ENCODE measurements at places on chromosomes 3 and 15.

DNA sequence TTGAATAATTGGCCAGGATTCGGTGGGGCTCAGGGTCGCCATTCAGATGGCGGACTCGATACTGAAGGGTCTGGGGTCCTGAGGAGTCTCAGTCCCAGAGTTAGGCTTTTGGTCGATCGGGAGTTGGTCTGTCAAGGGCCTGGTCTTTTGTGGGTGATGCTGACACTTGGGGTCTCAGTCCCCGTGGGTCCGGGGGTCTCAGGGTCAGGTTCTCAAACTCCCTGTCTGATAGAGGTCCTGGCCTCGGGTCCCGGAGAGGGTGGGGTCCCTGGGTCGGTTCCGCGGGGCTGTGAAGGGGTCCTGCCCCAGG lies 467 bp downstream of the NCKIPSD start:
- DNase-seq = no peak

DNA sequence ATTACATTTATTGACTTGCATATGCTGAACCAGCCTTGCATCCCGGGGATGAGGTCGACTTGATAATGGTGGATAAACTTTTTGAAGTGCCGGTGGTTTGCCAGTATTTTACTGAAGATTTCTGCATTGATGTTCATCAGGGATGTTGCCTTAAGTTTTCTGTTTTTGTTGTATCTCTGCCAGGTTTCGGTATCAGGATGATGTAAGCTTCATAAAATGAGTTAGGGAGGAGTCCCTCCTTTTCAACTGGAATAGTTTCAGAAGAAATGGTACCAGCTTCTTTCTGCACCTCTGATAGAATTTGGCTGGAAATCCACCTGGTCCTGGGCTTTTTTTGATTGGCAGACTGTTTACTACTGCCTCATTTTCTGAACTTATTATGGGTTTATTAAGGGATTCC lies 250.8 kb downstream of the TBC1D5 start:
- no peak for DNase-seq

DNA sequence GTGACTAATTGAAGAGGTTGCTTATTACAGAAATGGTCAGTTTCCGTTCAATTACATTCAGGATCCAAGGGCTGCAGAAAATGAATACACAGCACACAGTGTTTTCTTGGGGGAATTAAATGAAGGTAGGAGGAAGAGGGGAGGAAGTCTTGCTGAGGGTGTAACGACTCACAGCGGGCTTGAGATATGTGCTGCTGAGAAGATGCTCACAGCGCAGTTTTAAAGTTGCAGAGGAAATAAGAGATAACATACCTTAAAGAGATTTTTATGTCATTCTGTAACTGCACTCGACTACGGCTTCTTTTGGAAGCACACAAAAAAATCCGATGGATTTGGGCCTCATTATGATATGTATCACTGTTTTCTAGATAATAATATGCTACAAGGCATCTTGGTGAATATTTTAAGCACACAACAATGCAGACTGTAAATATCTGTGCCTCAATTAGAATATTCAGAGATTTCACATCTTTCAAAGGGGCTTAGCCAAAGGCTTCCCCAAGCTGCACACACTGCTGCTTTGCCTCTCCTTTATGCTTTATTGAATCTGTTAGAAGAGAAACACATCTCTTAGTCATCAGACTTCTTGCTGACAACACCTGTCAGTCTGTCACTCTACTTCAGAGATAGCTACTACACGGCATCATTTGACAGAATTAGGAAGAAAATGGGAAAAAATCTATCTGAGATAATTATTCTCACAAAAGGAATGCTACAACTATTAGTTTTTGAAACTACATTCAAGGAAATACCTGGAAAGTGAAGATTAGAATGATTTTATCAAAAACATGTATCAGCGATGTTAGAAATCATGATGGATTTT lies 773.2 kb downstream of the OTOL1 start:
- DNase-seq = no peak

GRCh38 chr3:6142707-6143106 lies 718.2 kb upstream of the GRM7 start:
- no peak for DNase-seq

DNA sequence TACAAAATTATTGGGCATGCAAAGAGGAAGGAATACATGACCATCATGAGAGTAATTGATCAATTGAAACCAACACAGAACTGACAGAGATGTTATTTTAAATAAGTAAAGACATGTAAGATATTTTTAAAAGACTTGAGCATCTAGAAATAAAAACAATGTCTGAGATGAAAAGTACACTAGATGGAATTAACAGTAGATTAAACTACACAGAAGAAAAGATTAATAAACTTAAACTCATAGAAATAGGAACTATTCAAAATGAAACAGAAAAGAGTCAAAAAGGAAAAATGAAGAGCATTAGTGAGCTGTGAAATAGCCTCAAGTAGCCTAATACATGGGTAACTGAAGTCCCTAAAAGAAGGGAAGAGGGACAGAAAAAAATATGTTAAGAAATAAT lies 8.5 kb upstream of the ARF4 start:
- no peak for DNase-seq

DNA sequence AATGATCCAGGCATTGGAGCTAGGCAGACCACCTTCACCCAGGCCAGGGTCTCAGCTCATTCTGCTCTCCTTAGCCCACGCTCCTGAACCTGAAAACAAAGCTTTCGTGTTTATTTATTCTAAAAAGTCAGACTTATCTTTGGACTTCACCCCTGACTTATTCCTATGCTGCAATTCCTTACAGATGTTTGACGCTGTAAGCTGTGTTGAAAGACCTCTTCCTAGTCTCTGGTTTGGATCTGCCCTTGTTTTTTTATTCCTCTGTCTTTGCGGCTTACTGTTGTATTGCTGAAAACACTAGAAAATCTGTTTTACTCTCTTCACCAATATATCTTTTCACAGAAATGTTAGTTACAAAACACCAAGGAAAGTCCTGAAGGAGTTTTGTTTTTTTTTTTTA lies 40.5 kb upstream of the LDHAL6B start:
- DNase-seq = no peak

DNA sequence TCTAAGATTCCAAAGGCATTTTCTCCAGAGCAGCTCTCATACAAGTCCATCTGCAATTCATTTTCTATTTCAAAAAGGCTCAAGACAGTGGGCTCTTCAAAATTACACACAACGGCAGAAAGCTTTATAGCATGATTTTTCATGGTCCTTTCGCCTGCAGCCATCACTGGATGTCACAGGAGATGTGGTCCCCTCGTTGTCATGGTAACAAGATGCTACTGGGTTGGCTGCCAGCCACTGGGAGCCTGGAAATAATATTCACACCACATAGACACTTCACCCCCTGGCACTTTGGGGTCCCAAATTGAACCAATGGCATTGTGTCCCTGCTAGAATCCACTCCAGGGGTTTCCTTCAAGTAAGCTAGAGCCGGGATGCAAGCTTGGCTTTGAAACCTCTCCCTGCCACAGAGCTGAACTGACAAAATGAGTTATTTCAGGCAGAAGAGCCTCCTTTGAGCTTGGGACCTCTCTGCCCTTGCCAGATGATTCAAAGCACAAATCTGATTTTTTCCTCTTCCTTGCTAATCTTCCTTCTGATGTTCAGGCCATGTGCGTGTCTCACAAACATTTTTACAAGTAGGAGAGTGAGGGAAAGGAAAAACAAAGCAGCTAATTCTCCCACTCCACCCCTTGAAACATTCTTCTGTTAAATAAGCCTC lies 512.6 kb upstream of the ADAMTS9 start:
- no peak for DNase-seq

GRCh38 chr3:63538919-63539318 lies 113.6 kb upstream of the SNTN start:
- DNase-seq = no peak

- no peak for DNase-seq
These were observed 17.1 kb downstream of the SETMAR start for GRCh38 chr3:4320096-4320911.

- peak; percentile 60 for DNase-seq
These were observed 100.6 kb upstream of the IGF1R start for GRCh38 chr15:98547741-98548138.

DNA sequence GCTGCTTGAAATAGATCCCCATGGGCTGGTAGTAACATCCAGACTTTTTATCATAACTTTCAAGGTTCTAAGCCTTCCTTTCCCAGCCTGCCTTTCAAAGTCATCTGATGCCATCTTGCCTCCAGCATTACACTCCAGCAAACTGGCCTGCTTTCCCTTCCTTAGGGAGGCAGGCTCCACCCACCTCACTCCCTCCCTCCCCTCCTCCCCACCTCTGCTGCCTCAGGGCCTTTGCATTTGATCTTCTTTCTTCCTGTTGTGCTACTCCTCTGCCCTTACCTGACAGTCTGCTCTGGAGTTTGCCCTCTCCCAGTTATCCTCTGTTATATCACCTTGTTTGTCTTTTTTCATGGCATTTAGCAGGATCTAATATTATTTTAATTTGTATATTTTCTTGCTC lies 319.5 kb downstream of the KCNH8 start:
- no peak for DNase-seq

- peak; percentile 51 for DNase-seq
These were observed 227.2 kb downstream of the ADAMTS17 start for GRCh38 chr15:100114571-100114970.

GRCh38 chr15:63189941-63190768 lies 749 bp downstream of the RAB8B start:
- DNase-seq = no peak

DNA sequence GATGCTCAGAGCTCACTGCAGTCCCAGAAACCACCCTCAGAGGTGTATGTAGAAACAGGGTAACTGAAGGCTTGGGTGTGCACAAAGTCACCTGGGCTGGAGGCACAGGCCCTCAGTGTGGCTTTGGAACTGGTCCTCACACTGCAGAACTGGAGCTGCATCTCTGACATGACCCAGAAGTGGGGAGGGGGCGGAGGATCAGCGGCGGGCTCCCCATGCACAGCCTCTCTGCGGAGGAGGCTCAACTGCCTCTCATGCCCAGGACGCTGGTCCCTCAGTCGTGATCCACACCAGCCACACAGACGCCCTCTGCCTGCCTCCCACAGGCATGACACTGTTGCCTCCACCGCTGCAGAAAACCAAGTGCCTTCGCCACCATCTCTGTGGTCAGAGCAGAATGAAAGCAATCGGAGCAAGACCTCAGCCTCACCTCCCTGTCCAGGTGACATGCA lies 73.7 kb downstream of the TM2D3 start:
- DNase-seq = peak; percentile 70

- DNase-seq = no peak
These were observed 94.9 kb downstream of the ST6GAL1 start for GRCh38 chr3:187025254-187025655.

GRCh38 chr3:64911138-64911537 lies 223.3 kb upstream of the ADAMTS9 start:
- DNase-seq = no peak

- no peak for DNase-seq
These were observed 782.2 kb upstream of the GOLIM4 start for GRCh38 chr3:168877899-168878298.

DNA sequence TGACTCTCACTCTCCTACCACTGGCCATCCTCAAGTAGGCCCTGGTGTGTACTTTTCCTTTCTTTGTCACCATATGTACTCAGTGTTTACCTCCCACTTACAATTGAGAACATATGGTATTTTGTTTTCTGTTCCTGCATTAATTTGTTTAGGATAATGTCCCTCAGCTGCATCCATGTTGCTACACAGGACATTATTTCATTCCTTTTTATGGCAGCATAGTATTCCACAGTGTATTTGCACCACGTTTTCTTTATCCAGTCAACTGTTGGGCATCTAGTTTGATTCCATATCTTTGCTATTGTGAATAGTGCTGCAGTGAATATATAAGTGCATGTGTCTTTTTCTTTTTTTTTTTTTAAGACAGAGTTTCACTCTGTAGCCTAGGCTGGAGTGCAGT lies 126.2 kb downstream of the GALK2 start:
- no peak for DNase-seq

GRCh38 chr3:51934991-51935885 lies 6.5 kb downstream of the RRP9 start:
- DNase-seq = no peak

GRCh38 chr15:49229922-49230321 lies 59.9 kb downstream of the GALK2 start:
- DNase-seq = no peak

DNA sequence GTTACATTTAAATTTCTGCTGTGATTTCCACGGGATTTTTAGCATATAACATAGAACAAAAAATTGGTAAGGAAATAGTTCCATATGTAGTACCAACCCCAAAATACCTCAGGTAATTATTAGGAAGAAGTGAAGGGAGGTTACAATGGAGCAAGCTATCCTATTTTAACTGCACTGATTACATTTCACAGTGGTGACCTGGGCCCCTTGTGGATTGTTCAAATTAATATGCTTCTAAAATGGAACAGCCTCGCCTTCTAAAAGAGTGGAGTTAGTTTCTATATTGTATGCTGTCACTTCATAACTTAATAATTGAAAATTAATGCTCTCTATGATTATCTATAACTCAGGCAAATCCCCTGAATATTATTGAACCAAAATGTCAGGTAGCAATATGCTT lies 651.7 kb upstream of the GBE1 start:
- DNase-seq = no peak

DNA sequence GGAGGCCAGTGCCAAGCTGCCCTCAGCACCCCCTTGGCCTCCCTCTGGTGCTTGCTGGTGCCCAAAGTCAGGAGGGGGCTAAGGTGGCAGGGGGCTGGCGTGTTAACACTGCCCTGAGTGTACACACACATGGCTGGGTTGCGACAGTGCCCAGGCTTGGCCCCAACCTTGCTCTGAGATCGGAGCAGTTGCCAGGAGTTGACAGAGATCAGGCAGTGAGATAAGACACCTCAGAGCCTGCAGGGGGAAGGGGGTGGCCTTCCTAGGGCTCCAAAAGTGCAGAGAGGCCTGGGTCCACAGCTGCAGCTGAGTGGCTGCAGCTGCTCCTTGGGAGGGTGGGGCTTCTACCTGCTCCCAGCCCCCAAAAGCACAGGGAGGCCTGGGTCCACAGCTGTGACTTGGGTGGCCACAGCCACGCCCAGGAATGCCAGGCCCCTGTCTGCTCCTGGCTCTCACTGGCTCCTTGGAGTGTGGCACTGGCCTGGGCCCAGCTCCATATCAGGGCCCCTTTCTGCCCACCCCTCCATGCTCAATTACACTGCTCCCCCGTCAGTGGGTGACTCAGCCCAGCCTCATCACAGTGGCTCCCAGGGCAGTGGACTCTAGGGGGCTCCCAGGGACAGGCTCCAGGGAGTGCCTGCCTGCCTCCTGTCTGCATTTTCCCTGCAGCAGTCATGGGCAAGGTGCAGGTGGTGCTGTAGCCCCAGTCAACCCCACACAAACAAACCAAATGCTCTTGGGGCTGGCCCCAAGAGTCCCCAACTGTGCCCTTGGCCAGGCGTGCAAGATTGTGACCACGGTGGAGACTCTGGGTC lies 56.4 kb upstream of the C15orf39 start:
- DNase-seq = no peak

DNA sequence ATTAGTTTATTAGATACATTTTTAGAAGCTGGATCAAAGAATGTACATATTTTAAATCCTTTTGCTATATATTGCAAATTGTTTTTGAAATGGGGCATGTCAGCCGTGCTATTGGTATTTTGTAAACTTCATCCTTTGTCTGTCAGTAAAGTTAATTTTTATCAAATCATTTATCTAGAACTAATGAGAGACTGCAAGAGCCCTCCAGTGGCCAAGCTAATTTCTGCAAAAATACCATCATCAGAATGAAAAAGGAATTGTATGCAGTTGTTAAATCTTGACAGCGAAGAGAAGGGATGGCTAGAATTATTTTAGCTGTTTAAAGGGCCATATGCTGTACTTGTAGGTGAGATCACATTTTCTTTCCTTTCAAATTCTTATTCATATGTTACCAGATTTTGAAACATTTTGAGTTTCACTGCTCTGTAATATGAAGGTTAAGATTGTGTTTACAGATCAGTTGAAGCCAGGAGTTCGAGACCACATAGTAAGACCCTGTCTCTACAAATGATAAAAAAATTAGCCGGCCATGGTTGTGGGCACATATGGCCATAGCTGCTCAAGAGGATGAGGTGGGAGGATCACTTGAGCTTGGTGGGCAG lies 8.1 kb upstream of the CLDN11 start:
- no peak for DNase-seq
